Left ventricle myocardium superior (tissue), 1 donor: ENCODE measurements at places on chromosomes 1 and 21. TPM values are rescaled to one million over a fixed set of nuclear protein-coding genes. Genes with fewer than 3 reads are reported as not detected.

KCNA10 gene
- total RNA-seq = not detected

POU3F1 gene
- not detected for total RNA-seq

SMIM11 gene
- 5.2 TPM for total RNA-seq

FCRL6 gene
- 0.82 TPM for total RNA-seq

KANK4 gene
- 0.25 TPM for total RNA-seq

OLIG2 gene
- not detected for total RNA-seq

FCER1A gene
- total RNA-seq = 2.0 TPM

PHACTR4 gene
- 17.9 TPM for total RNA-seq

OR2L8 gene
- total RNA-seq = not detected

FMO2 gene
- total RNA-seq = 53.5 TPM
